Activated naive CD4-positive, alpha-beta T cell (primary cell): ENCODE measurements at places on chromosomes 12 and 14.

DNA sequence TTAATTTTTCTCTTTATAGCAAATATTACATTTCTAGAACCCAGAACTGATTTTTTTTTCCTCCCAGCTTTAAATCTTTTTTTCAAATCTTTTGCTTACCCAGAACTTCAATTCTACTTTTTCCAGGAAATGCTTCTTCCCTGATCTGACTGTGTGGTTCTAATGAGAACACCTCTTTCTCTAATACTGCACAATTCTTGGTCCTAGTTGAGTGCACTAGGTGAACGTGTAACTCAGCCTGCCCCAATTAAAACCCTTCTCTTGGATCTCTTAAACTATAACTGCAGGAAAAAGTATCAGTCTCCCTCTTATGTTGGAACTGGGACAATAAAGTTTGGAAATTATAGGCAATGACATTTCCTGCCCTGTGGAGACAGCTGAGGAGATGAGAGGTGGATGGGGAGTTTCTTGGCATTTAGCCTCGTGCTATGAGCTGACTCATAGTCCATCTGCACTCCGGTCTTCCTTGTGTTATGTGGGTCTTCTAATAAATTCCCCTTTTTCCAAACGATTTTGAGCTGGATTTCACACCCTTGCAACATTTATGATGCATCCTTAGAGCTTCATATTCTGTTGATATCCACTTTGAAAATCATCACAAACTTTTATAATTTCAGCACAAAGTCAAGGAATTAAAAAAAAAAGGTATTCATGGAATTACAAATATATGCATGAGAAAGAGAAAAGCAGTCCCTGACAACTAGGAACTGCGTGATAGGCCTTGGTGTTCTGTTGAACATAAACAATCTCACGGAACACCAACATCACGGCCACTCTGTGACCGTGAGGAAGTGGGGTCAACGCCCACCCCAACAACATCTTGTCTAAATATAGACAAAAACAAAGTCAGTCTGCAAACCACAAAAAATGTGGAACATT lies 52.4 kb downstream of the BRMS1L start:
- DNase-seq: no peak

GRCh38 chr14:69475194-69475818 lies 9.2 kb upstream of the PLEKHD1 start:
- no peak for DNase-seq

DNA sequence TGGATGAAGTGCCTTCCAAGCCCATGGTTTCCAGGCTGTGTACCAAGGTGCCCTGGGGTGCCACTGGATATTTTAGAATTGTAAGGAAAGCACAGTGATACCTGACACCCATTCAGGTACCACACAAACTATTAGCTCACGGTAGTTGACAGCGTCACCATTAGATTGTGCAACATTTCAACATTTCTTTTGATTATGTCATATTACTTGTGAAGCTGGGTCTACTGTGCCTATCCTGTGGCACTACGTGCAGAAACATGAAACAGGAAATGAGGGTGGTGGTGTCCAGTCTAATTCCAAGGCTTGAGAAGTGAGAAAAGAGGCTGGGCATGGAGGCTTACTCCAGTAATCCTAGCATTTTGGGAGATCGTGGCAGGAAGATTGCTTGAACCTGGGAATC lies 75.5 kb upstream of the CPM start:
- no peak for DNase-seq

GRCh38 chr14:31051511-31051910 lies 25.3 kb upstream of the STRN3 start:
- DNase-seq: no peak

GRCh38 chr12:104684884-104685283 lies 228.1 kb downstream of the CHST11 start:
- no peak for DNase-seq
